ENCODE measurements at places on chromosomes 12 and 14.

DNA sequence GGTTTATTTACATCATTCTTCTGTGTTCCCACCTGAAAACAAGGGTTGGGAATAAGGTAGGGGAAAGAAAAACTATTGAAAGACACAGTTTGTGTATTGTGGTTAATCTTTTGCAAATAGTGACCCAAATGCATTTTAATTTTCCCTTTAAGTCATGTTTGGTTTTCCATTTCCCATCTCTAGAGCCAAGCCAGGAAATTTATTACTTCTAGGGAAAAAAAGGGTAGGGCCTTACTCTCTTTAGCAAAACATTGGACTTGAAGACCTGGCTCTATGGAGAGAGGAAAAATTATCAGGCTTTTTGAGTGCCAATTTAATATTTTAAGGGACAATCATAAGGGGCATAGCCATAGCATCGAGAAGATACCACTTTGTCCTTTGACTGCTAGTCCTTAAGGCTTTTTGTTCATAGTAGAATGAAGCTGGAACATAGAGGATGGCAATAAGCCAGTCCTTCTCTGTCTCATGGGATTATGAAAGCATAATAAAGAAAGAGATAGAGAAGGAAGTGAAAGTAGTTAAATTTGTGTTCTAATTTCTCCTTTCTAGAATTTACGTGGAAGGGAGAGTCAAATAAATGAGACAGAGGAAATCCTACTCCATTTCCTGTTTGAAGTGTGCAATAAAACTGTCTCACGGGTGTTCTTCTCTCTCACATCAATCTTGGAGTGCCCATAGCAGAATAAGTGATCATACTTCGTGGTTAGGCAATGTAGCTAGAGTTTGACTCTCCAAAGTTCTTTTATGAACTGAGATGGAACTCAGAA, 50.9 kb upstream of the PPFIA2 start:
- no peak for DNase-seq

DNA sequence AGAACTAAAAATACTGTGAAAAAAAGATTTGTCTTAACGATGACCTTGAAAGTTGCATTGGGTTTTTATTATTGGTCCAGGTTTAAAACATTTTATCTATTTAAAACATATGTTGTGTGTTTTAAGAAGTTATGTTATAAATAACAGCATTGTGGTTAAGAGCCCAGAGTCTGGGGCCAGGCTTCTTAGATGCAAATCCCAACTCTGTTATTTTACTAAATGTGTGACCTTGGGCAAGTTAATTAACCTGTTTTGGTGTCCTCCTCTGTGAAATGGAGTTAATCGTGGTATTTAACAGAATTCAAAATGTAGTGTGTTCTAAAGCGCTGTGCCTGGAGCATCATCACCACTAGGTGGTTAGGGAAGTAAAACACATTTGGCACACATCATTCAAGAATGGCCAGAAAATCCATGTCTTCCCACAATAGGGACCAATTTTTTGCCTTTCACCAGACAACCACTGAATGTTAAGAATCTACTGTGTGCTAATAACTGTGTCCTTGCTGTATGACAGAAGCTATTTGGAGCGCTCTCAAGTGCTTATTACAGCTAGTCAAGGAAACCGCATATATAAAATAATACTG, 133.3 kb downstream of the MON2 start:
- DNase-seq = no peak

GRCh38 chr12:64580681-64581080, 29.6 kb upstream of the RASSF3 start:
- DNase-seq = no peak

GRCh38 chr12:52655720-52656124, 3.7 kb upstream of the KRT2 start:
- no peak for DNase-seq

DNA sequence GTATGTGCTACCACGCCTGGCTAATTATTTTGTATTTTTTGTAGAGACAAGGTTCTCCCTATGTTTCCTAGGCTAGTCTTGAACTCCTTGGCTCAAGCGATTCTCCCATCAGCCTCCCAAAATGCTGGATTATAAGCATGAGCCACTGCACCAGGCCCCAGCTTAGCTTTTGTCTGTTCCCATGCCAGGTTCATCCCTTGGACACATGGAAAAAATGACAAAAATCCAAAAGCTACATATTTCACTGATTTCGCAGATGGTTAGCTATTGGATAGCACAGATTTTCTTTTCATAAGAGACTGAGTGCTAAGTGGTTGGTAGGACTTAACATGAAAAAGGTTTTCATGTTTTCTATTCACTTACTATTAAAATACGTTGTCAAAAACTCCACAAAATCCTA, 286.6 kb upstream of the KITLG start:
- no peak for DNase-seq

DNA sequence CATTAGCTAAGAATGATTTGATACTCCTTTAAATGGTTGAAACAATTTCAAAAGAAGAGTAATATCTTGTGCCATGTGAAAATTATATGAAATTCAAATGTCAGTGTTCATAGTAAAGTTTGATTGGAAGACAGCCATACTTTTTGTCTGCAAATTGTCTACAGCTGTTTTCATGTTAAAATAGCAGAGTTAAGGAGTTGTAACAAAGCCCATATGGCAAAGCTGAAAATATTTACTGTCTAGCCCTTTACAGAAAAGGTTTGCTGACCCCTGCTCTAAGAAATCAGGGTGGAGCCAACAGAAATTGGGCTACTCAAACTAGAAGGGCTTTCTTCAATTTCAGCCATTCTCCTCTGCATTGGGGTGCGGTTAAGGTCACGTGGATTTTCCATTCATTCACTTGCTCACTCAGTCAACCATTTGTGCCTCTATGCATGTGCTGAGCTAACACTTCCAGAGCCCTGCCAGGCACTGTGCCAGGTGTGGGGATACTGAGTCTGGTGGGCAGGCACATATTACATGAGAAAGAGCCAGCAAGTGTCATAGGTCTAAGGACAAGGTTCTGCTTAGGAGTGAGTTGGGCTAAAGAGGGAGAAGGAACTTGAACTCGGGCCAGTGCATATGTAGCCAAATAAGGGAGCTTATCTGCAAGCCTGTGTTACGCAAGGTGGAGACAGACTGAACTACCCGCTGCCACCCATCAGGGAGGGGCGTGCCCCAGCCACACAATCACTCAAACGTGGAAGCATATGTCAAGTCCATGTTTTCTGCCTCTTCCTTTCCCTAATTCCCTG, 139.8 kb upstream of the NOS1 start:
- DNase-seq = no peak

GRCh38 chr14:104228716-104229533, 90.5 kb downstream of the KIF26A start:
- no peak for DNase-seq

DNA sequence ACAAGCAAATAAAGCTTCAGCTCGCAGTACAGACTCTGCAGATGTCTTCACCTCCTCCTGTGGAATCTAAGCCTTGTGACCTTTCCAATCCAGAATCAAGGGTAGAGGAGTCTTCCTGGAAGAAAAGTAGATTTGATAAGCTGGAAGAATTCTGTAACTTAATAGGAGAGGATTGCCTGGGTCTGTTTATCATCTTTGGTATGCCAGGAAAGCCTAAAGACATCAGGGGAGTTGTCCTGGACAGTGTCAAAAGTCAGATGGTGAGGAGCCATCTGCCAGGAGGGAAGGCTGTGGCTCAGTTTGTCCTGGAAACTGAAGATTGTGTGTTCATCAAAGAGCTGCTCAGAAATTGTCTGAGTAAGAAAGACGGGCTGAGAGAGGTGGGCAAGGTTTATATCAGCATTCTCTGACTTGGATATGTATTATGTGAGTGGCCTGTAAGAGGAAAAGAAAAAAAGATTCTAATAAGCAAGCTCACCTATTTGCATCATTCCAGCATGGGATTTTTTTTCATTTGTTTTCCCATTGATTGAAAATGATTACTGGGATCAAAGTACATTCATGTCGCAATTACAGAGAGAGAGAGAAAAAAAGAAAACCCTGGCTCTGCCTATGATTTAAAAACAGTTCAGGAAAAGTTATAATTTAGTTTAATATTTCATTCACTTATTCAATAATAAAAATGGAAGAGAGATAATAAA, 767 bp downstream of the REP15 start:
- no peak for DNase-seq

DNA sequence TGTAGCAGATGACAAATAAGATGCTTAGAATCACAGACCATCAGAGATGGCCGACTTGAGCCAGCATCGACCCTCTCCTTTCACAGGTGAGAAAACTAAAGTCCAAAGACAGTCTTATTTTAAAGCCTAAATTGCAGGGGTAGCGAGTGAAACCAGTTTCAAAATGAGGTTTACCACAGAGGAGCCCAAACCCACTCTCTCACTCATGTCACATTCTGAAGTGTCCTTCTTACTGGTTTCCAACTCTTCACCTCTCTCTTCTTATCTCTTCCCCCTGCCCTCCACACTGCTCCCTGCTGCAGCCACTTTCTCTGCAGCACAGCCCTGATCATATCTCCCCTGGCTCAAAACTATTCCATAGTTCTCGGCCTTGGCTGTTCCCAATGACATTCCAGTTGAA, 57.0 kb upstream of the NID2 start:
- DNase-seq = no peak

- DNase-seq = no peak
Measured at GRCh38 chr12:98856897-98857540, 211.9 kb downstream of the APAF1 start.

DNA sequence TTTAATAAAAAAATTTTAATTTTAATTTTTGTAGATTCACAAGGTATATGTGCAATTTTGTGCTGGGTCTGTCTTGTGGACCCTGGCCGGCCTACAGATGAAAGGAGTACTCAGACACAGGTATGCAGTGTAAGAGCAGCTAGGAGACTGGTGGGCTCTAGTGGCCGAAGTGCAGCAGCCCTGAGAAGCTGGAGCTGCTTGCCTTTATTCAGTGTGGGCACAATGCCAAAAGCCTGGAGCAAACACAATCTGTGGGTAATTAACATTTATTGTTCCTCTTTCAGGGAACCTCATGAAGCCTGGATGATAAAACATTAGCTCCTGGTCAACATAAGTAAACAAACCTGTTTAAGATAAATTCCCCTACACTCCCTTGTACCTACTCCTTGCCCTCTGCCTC, 135.7 kb upstream of the SEL1L start:
- DNase-seq = no peak

GRCh38 chr12:79200176-79200575, 335.6 kb downstream of the SYT1 start:
- DNase-seq = no peak

DNA sequence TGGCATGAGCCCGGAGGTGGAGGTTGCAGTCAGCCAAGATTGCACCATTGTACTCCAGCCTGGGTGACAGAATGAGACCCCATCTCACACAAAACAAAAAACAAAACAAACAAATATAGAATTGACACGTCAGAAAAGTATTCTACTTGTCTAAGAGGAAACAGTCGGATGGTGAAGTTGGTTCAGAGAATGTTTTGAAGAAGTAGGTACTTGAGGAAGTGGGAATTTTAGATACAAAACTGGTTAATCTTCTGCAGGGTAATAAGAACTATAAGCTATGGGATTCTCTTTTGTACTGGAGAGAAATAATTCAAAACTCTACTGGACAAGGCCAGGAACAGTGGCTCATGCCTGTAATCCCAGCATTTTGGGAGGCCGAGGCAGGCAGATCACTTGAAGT, 14.6 kb upstream of the TCTN1 start:
- no peak for DNase-seq

GRCh38 chr14:101478096-101478495, 83.2 kb upstream of the DIO3 start:
- no peak for DNase-seq

DNA sequence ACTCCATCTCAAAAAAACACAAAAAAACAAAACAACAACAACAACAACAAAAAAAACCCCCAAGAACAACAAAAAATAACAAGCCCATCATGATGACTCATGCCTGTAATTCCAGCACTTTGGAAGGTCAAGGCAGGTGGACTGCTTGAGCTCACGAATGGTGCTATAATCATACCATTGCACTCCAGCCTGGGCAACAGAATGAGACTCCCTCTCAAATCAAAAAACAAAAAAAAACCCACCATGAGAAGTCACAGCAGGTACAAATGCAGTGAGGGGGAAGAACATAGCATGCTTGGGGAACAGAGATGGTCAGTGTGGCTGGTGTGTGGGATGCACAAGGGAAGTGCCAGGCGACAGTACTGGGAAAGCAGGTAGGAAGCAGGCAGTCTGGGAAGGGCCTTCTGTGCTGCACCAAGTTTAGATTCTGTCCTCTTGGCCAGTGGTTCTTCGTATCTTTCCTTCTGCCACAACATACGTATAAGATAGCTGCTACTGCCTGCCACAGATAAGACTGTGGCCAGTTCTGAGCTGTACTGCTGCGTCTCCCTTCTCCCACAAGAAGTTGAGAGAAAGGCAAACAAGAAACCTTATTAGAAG, 28.0 kb downstream of the ATG14 start:
- no peak for DNase-seq

DNA sequence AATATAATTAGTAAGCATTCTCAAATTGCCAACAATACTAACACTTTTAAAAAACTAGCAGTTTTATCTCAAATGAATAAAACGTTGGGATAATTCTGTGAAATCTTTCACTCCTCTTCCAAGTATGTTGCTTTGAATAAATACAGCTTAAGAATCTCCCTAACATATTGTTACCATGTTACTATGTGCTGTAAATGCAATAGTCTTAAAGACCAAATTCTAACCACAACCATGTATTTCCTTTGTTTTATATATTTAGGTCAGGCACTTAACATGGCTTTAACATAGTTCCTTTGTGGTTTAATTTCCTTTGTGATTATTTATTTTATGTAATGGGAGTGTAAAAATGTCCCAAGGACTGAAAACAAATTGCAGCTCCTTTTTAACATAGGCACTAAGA, 33.9 kb upstream of the CCDC91 start:
- no peak for DNase-seq

- DNase-seq = peak; percentile 20
Measured at GRCh38 chr12:51341251-51342007, 5.0 kb downstream of the CELA1 start.

DNA sequence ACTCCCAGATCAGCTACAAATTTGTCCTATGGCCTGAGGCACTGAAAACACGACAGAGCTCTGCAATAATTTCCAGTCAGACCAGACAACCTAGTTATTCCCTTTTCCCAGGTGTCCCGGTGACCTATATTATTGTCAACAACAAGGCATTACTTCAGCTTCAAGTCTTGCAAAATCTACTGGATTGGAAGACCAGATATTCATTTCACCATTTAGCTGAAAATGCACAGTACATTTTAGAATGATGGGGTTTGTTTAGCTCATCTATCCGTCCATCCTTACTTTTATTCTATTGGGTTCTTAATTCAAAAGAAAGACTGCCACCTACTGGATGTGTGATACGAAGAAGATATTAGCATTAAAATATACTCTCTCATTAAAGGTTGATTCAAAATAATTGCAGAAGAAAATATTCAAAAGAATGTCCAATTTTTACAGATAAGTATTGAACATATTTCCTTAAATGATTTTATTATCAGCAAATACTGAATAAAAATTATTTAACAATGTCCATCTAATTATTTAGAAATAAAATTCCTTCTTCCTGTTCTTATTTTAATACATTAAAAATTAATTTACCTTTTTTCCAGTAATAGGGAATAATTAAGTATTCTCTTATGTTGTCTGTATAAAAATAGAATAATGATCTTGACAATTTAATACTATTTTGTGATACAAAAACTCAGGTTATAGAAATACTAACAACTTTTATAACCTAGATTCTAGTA, 244.9 kb upstream of the LRIG3 start:
- peak; percentile 25 for DNase-seq

- no peak for DNase-seq
Measured at GRCh38 chr12:46217541-46218321, 51.1 kb downstream of the SLC38A1 start.

- no peak for DNase-seq
Measured at GRCh38 chr14:104085032-104085888, at the start of gene ASPG. Gene ASPG, plus strand, starts transcription at chr14:104085700. Its CDS starts 71 bp downstream, at chr14:104085771.

GRCh38 chr12:93759512-93760081, 82.4 kb downstream of the CRADD start:
- no peak for DNase-seq

Data from AG09309 (cell line).